ENCODE measurements at places on chromosomes 3 and 15.

- no peak for DNase-seq
Measured at GRCh38 chr3:35760146-35760545, 120.8 kb downstream of the ARPP21 start.

DNA sequence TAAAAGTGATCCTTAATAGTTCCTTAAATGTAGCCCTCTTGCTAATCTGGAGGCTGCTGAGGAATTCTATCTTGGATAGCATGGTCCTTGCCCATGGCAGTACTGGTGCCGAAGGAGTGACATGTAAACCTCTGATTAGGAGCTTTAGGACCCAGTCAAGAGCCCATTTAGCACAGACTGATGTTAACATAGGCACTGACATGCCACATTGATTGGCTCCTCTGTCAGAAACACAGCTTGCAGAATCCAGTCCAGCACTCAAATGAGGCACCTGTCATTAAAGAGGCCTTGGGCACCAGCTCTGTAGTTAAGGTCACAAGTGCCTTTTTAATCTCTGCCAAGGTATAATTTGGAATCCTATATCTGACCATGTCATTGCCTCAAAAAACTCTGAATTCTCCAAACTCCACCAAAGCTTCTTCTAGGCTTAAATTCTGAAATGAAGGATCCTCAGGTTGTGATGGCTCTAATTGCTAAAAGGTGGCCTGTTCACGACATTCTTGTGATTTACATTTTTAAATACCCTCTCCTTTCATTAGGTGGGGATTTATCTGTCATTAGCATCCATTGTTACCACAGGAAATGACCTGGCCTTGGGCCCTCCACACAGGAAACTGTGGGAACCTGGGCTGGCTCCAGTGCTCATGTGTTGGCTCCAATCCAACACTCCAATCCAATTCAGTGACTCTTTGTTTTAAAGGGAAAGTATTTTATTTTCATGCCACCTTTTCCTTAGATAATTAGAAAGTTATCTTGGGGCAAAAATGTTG, 57.3 kb upstream of the RNF7 start:
- DNase-seq = no peak

GRCh38 chr15:43541785-43542184, 24.4 kb downstream of the MAP1A start:
- no peak for DNase-seq

DNA sequence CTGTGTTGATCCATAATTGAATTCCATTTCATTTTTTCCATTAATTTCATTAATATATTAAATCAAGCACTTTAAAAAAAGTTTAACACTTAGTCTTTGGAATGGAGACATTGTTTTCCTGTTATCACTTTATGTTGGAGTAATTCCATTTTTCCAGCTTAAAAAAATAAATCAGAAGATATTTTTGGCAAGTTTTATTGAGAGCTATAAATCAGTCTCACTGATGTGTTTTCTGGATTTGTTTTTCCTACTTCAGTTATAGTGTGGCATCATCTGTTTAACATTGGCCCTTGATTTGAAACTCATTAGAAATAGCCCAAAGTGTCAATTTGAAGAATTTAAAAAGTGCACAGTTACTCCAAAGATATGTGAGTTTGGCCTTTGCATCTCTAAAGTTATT, 53.1 kb downstream of the MAP2K5 start:
- no peak for DNase-seq

- no peak for DNase-seq
Measured at GRCh38 chr3:16504242-16504641, 9.3 kb downstream of the RFTN1 start.

DNA sequence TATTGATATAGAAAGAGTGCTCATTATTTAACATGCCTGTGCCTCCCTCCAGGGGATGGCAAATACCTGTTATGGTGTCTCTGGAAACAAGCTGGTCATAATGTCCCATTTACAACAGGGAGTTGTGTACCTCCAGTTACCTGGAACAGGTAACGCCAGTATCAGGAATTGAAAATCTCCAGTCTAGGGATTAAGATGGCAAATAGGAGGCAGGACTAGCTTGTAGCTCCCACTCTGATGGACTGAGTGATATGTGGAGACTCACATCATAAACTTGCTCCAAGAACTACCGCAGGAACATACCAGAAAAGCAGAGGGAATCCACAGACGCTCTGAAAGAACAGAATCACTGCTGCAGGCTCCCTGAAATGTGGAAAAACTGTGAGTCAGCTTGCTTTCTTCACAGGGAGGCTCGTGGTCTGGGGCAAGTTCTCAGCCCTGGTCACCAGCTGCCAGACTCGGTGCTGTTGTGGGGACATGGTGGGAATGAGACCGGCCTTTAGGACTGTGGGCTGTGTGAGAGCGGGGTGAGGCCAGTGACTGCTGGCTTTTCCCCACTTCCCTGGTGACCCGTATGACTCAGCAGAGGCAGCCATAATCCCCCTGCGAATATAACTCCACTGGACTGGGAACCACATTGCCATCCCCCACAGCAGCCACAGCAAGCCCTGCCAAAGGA, 97.4 kb downstream of the KCNAB1 start:
- DNase-seq = no peak

DNA sequence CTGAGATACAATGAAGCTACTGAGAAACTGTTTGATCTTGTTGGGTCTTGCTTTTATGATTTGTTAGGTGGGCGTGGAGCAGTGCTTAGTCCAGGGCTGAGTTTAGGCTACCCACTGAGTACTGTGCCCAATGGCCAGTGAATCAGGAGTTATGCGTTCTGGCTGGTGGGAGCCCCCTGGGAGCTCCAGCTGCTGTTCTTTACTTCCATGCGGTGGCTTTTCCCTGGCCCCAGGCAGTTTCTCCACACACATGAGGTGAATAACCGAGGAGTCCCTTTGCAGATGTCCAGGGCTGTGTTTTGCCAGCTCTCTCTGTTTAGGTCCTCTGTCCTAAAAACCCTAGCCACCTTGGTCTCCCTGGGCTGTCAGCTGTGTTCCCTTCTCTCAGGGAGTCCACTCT, 106.5 kb downstream of the KLF13 start:
- no peak for DNase-seq

DNA sequence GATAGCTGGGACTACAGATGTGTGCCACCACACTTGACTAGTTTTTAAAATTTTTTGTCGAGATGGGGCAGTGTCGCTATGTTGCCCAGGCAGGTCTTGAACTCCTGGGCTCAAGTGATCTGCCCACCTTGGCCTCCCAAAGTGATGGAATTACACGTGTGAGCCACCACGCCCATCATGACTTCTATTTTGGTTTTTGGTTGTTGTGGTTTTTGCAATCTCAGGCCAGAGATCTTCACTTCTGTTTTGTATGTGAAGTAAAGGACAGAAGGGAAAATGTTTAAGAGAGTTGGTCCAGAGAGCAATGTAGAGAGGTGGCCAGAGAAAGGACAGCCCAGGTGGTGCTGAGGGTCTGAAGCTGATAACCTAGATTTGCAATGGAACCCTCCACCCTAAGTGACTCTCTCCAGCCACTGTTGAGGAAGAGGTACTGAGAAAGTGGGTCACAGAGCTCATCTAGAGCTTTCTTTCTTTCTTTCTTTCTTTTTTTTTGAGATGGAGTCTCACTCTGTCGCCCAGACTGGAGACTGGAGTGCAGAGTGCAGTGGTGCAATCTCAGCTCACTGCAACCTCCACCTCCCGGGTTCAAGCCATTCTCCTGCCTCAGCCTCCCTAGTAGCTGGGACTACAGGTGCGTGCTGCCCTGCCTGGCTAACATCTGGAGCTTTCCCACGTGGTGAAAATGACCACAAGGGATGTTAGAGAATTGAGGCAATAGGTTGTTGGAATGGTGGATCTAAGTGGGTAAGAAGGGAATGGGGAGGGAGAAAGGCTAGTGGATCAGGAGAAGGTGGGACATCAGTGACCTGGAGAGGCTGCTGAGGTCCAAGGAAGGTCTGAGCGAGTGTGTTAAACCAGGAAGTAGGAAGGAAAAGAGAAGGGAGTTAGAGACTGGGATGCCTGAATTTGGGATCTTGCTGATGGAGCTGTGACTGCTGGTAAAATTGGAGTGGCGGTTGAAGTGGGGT, 22.4 kb upstream of the SEMA4B start:
- DNase-seq = no peak

DNA sequence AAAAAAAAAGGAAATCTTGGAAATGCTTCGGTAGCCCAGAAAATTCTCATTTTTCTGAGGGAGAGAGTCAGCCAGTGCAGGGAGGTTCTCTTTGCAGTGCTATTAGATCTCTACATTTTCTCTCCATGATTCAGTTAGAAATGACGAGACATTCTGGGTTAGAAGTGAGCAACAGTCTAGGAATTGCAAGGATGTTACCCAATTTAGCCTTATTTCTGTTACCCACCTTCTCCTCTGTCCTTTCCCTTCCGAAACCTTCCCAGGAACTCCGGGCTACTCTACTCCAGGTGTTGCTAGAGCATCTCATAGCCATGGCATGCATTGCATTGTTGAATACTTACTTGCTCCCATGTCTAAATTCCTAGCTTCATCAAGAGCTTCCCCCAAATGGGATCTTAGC, 106.8 kb downstream of the EDEM1 start:
- no peak for DNase-seq

GRCh38 chr3:28188686-28189085, 52.7 kb upstream of the CMC1 start:
- no peak for DNase-seq

DNA sequence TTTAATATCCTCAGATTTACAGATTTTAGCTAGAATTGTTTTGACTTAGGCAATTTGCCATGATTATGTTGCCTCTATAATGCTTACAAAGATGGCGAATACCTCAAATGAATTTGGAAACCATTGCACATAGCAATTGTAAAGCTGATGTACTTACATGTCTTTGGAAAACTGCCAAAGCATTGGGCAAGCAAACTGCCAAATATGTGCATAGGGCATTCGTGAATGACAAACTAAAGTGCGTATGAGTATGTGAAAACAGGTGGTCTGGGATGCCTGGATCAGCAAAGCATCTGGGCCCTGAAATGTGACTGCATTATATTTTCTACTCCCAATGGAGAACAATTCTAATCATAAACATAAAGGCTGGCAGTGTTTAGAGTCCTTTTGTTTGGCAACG, 445.3 kb upstream of the ROBO1 start:
- DNase-seq = no peak

DNA sequence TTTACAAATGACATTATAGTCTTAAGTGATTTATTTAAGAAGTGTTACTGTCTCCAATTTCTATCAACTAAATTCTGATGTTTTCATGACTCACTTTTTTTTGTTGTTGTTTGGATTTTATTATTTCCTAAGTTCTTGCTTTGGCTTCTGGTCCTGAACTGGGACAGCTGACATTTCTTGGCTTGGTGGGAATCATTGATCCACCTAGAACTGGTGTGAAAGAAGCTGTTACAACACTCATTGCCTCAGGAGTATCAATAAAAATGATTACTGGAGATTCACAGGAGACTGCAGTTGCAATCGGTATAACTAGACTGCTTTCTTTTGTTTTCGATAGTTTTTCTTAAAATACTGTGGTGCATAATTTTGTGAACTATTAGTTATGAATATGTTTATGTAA, 47.5 kb downstream of the ASTE1 start:
- DNase-seq = no peak

GRCh38 chr3:16409032-16409431, 104.5 kb downstream of the RFTN1 start:
- no peak for DNase-seq

DNA sequence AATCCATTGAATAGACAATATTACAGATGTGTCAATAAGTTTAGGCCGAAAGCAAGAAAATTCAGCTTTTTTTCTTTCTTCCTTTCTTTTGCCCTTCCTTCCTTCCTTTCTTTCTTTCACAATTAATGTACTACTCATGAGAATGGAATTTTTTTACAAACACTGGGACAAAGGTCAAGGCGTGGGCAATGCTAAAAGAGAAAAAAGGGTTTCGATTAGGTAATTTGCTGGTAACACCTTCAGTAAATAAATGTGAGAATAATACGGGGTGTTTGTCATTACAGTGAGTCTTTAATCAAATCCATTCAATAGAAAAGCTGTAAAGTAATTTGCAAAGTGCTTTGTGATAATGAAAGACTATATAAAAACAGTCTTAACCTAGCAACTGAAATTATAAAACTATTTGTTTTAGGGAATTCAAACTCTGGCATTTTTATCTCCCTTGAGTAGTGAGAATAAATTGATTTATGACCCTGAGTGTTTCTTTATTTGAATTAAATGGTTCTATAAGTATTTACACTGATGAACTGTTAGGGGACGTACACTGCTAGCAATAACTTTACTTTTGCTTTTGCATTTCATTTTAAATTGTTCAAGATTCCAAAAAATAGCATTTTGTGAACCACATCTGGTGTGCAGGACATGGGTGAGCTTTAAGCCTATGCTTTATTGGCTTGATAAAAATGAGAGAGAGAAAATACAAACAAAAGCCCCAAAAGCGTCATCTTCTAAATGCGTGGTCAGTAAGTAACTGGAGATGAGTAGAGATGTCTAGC, 104.2 kb upstream of the THRB start:
- DNase-seq = no peak

GRCh38 chr3:162292409-162292808, 795.8 kb downstream of the OTOL1 start:
- DNase-seq = no peak

- no peak for DNase-seq
Measured at GRCh38 chr15:77818484-77819047, 185.9 kb upstream of the LINGO1 start.

DNA sequence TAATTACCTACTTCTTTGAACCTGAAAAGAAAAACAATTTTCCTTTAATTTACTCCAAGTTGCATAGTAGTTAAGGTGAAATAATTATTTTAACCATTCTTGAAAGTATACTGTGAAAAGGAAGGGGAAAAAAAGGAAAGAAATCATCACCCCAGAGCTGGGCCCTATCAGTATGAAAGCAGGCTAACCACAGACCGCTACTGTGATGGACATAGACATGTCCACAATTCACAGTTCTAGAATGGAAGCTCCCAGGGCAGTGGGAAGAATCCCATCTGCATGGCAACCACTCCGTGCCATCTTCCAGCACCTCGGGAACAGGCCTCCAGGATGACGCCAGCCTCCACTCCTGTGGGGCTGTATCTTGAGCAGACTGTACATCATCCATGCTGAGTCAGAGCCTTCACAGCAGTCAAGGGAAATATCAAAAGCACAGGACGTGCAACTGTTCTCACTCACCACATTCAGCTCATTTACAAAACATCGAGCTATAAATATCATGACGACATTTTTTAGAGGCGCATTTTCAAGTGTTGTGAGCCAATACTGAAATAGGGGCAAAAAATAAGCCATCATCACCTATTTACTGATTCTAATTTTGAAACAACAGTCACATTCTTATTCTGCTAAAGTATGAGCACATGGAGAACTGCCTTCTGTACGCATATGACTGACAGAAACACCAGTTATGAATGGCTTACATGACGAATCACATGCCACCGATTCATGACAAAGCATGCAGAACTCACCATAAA, 119.7 kb downstream of the SNRK start:
- no peak for DNase-seq

DNA sequence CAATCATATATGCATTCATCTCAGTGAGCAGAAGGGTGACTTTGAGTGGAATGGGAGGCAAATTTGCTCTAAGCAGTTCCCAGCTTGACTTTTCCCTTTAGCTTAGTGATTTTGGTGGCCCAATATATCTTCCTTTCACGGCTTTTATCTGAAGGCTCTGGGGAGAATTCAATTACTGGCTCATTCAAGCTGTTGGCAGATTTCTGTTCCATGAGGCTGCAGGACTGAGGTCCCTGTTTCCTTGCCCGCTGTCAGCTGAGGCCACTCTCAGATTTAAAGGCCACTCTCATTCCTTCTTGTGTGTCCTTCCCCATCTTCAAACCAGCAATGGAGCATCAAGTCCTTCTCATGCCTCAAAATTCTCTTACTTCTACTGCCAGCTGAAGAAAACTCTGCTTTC, 170.4 kb upstream of the ATP10A start:
- DNase-seq = no peak

Data from CD4-positive, alpha-beta T cell treated with Interleukin-10 for 1 hour (primary cell).